Activated CD8-positive, alpha-beta memory T cell treated with anti-CD3 and anti-CD28 coated beads for 48 hours (primary cell): ENCODE measurements at places on chromosomes 16 and 17.

DNA sequence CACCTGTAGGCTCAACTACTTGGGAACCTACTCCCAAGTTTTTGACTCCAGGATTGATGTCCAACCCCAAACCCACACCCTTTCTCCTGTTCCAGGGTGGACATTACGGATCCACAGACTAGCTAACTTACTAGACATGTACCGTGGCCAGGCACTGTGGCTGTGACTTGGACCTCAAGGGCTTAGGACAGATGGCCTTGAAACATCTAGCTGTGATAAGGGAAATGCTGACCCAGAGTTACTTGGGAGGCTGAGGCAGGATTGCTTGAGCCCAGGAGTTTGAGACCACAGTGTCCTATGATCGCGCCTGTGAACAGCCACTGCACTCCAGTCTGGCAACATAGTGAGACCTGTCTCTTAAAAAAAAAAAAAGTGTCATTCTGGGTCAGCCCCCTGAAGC is 4.2 kb downstream of the STARD3 start:
- DNase-seq, result no peak

DNA sequence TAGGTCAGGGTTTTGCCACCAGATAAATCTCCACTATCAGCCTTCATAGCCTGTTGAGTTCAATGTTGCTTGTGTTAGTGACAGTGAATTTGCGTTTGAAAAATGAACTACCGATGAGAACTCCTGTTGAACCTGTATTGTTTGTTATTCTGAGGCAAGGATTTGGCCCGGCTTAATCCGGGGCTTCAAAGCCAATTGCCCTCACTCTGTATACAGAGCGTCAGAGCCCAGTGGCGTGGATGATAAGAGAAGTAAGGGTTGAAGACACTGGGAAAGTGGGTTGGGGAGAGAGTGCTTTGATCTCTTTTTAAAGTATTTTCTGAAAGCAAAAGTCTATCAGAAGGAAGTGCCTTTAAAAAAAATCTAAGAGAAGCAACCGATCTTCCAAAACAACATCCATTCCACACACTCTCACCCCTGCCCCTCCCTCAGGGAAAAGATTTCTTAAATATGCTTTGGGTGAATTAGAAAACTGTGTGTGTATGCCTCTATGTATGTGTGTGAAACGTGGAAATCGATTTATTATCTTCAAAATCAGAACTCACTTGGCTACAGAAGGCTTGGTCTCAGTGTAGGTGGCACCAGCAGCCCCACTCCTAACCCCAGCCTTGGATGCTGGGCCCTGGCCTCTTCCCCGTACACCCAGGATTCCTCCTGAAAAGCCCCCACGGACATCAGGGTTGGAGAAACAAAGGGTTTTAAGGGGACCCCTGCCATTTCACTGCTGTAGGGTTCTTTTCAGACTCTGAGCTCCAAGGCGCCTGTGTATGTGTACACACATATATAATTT is 8.8 kb downstream of the TBX4 start:
- DNase-seq, result no peak

GRCh38 chr17:34254651-34255380 is at the start of gene CCL2:
Gene CCL2 (plus strand): TSS chr17:34255285. CDS start chr17:34255350, 65 bp downstream.
- DNase-seq, result no peak

DNA sequence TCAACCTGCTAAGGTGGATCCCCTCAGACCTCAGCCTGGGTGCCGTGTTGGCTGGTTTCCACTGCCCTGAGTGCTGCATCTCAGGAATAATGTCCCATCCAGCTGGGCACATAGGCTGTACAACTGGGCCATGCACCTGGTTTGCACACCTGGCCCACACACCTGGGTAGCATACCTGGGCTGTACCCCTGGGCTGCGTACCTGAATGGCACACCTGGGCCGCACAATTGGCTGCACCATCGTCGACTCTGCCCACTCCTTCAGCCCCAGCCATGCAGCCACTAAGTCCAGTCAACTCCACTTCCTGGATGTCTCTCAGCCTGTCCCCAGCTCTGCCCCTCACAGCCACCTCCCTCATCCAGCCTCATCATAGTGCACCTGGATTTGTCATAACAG is 7.9 kb downstream of the SLC5A10 start:
- no peak for DNase-seq

GRCh38 chr16:19660432-19660831 is 57.6 kb downstream of the KNOP1 start:
- DNase-seq, result no peak

DNA sequence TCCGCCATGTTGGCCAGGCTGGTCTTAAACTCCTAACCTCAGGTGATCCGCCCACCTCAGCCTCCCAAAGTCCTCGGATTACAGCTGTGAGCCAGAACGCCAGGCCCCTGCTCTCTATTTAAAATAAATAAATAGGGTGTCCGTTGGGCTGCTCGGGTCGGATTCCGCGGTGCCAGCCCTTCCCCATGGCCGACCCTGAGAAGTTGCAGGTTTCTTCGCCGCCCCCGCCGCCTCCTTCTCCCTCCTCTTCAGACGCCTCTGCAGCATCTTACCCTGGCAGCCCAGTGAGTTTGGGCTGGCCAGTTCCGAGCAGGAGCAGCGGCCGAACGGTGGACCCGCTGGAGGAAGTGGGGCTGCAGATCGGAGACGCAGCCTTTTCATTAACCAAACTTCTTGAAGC is 1.7 kb upstream of the LUC7L start:
- DNase-seq, result no peak

DNA sequence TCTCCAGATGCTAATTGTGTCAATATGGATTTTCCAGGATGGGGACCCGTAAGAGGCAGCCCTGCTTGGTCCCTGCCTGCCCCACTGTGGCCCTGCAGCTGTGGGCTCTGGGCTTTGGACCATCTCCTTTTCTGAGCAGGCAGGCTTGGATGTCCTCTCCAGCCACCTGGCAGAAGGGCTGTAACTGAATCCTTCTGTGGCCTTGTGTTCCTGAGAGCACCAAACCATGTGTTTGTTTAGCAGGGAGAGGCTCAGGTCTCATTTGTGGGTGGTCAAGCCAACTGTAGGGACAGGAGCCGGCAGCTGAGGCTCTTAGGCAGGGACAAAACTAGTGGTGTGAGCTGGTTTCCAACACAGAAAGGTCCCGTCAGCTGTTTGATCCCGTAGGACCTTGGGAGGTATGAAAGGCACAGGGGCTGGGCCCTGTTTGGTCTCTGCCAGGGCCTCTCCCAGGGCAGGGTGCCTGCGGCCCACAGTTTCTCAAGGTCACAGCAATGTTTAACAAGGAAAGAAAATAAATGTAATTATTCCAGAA is 18.5 kb downstream of the SEC14L5 start:
- no peak for DNase-seq

- DNase-seq, result no peak
These were observed 579.7 kb downstream of the CDH13 start for GRCh38 chr16:83206426-83206825.

DNA sequence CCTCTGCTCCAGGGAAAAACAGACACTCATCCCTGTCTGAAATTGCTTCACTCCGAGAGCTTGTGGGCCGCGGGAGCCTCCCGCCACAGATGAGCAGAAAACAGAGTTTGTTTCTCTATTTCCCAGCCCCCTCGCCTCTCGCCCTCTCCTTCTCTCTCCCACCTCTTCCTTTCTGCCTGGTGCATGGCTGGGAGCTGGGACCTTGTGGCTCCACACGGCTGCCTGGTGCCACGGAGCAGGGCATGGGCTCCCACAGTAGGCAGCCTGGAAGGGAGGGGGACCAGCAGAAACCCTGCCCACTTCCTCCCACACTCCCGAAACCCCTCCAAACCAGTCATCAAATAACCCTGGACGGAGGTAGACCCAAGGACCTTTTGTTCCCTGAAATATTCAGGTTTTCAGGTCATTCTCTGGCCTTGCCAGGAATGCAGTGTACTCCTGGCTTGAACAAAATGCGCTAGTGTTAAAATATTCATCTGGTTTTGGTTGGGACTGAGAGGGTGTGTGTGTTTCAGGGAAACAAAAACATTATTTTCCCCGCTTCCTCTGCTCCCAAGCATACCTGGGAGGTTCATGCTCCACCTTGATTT is 204.9 kb downstream of the C16orf78 start:
- DNase-seq, result no peak

DNA sequence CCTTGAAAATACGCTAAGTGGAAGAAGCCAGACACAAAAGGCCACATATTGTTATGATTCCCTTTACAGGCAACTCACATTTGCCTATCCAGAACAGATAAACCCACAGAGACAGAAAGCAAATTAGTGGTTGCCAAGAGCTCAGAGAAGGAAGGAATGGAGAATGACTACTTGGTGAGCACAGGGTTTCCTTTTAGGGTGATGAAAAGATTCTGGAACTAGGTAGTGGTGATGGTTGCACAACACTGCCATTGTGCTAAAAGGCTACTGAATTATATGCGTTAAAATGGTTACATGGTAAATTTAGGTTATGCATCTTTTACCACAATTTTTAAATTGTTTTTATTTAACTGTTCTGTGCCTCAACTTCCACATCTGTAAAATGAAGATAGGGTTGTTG is 4.4 kb downstream of the COPRS start:
- DNase-seq, result no peak

DNA sequence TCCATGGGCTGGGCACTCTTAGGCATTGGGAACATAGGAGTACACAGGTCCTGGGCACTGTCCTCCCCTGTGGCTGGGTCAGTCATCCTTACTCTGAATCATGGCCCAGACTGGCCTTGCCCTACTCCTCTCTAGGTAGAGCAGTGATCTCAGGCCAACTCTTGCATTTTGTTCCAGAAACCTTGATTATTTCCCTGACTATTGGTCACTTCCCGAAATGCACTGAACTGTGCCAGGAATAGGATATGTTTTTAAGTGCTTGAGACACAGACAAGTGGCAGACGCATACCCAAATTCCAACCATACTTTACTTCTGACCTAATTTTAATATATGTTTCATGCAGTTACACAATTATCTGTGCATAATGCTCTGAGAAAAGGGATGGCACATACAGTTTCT is 10.3 kb downstream of the KRABD2 start:
- no peak for DNase-seq

DNA sequence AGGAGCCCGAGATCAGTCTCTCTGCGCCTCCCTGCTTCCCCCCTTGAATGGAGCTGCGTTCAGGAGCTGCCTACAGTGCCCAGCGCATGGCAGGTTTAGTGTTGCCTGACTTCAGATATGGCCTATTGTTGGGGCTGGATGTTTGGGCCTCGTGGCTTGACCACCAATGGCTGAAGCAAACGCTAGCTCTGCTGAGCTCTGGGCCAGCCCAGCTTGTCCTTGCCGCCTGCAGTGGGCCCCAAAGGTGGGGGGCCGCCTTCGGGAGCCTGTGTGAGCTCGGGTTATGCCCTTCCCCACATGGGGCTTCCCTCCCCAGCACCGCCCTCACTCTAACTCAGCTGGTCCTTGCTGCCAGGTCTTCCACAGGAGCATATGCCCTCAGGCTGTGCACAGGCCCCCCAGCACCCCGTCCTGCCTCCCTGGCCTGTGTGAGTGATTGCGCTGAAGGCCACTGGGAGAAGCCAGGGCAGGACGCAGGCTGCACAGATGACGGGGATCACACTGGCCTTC is 2.0 kb upstream of the METTL26 start:
- no peak for DNase-seq

- DNase-seq, result no peak
These were observed 397 bp downstream of the RIPOR1 start for GRCh38 chr16:67528870-67529581.

- no peak for DNase-seq
These were observed 27.4 kb upstream of the CAPNS2 start for GRCh38 chr16:55539049-55539448.

DNA sequence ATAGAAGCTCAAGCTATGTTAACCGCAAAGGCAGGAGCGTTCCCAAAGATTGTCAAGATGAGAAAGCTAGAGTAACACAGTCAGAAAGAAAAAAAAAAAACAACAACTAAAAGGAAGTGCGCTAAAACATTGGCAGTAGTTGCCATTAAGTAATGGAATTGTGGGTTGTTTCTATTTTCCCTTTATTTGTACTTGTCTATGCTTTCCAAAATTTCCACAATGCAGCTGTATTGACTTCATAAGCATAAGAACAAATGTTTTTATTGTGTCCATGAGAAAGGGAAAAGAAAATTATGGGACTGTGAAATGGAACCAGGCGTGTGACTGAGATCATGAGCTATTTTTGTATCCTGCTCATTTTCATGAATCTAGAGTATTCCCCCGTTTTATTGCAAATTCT is 153.4 kb downstream of the TMEM114 start:
- no peak for DNase-seq

GRCh38 chr16:12205378-12206097 is 229.0 kb downstream of the SNX29 start:
- no peak for DNase-seq

- no peak for DNase-seq
These were observed 22.1 kb upstream of the MSI2 start for GRCh38 chr17:57234061-57234738.
